LHCN-M2 (cell line): ENCODE measurements at places on chromosomes 12 and 14. TPM values are rescaled to one million over a fixed set of nuclear protein-coding genes. Genes with fewer than 3 reads are reported as not detected.
A peak's percentile ranks its signal among the peaks of the same experiment; 100 is the strongest.

DNA sequence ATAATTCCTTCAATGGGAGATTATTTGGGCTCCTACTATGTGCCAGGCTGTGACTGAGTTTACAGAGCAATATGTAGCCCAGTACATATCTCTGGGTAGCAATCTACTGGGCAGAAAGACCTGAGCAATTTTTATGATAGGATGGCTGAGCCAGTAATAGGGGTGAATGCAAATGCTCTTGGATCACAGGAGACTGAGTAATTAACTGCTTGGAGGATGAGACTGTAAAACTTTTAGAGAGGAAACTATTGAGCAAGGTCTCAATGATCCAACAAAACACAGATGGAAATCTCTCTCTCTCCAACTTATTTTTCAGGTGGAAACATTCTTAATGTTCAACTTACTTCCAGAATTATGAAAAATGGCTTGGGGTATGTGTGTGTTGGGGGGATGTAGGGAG lies 402.2 kb downstream of the AEBP2 start:
- DNase-seq: no peak

SPTB gene
- not detected in 2 replicates for total RNA-seq

DNA sequence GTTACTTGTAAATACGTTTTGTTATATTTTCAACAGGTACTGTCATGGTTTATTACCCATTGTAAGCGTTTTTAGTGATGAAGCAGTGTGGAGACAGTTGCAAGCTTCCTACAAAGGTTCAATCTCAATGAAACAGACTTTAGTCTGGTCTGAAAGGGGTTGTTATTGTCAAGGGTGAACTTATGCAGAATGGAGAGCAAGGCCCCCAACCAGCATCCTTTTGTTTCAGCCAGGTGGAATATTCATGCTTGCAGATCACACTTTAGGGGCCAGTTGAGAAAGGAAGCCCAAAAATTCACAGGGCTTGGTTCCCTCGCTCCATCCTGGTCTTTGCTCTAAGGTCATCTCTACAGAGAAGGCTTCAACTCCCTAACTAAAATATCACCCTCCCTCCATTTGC lies 103.7 kb downstream of the PRICKLE1 start:
- no peak for DNase-seq

GRCh38 chr12:19938031-19938430 lies 430.3 kb upstream of the PDE3A start:
- no peak for DNase-seq

DNA sequence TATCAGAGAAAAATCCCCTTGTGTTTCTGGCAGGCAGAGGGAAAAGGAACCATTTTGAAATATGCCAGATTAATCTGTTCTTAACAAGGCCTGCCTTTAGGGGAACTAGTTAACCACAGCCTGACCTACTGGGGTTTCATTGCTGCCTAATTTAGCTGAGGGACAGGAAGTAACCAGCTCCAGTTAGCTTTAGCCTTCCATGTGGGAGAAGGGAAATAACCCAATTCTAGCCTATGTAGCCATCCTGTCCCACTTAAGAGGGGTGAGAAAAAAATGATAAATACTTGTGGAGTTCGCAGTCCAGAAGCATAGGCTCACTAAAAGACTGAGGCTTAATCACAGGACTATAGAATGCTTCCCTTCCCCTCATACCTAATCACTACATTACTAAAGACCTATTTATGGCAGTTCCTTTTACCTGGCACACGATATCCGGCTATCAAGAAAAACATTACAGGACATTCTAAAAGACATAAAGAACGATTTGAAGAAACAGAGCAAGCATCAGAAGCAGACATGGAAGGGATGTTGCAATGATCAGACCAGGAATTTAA lies 22.8 kb downstream of the COX8C start:
- DNase-seq: no peak

DNA sequence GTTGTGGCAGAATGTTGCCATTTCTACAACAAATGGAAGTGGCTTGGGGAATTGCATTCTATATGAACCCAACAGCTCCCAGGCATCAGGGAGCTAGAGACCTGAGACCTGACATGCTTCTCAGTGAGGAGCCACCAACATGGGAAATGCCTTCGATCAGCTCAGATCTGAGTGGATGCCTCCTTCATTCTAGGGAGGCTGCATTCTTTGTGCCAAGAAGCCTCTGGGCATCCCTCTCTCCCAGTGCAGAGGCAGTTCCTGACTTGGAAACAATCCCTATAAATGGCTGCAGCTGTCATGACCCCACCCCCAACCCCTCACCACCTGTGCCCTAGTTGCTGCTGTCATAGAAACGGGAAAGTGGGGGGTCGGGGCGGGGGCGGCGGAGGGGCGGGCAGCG lies 196.3 kb downstream of the PPM1H start:
- DNase-seq: peak; percentile 80

DNA sequence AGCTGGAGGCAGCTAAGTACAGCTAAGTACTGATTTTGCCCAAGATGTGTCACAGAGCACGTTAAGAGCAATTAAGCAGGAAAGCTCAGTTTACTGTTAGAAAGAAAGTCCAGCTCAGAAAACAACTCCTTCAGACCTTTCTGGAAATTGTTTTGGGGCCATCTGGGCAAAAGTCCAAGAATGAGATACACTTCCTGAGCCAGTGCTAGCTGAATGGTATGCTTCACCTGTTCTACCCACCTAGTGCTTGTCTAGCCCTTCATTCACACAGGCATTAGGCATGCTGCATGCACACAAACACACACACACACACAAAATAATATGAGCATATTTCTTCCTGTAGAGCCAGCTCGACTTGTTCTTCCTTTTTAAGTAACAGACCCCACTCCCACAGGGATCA lies 6.6 kb upstream of the IKZF4 start:
- no peak for DNase-seq

- peak; percentile 84 for DNase-seq
Measured at GRCh38 chr12:47725893-47726292, 603 bp upstream of the ENDOU start.
